ENCODE measurements at places on chromosomes 6 and 20.
A peak's percentile ranks its signal among the peaks of the same experiment; 100 is the strongest.

- no peak for DNase-seq
Measured at GRCh38 chr6:13778028-13778427, 36.3 kb downstream of the MCUR1 start.

GRCh38 chr6:128150376-128150775, 249.5 kb upstream of the THEMIS start:
- no peak for DNase-seq

GRCh38 chr6:155528982-155529453, 73.4 kb upstream of the NOX3 start:
- no peak for DNase-seq

DNA sequence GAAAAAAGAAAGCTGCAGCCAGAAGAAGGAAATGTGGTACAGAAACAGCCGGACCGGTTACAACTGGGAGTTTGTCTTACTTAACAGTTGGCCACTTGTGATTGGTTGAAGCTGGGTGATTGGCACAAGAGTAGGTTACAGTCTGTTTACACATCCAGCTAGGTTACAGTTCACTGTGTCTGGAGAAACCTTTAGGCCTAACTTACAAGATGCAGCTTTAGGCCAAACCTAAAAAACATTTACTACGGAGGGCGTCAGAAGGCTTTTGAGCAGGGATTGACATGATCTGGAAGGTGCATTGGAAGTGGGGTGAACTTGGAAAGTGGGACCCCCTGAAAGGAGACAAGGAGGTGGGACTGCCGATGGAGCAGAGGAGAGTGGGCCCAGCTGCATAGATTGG, 122.3 kb downstream of the BANF2 start:
- DNase-seq = no peak

GRCh38 chr20:6836821-6837374, 69.4 kb downstream of the BMP2 start:
- DNase-seq = no peak

DNA sequence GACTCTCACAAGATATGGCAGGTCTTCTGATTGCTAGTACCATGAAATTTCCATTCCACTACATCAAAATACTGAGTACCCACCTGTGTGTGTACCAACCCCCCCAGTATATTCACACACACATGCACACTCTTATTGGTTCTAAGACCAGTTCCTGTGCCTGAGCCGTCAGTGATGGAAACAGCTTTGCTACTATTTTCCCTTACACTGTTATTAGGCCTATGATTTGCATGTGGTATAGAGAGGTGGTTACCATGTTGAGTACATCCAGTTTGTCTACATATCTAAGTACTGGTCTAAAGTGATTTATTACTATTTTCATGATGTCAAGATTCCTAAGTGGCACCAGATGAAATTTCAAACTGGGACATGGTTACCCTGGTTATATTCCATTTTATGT, 459.9 kb downstream of the BCKDHB start:
- DNase-seq = no peak

DNA sequence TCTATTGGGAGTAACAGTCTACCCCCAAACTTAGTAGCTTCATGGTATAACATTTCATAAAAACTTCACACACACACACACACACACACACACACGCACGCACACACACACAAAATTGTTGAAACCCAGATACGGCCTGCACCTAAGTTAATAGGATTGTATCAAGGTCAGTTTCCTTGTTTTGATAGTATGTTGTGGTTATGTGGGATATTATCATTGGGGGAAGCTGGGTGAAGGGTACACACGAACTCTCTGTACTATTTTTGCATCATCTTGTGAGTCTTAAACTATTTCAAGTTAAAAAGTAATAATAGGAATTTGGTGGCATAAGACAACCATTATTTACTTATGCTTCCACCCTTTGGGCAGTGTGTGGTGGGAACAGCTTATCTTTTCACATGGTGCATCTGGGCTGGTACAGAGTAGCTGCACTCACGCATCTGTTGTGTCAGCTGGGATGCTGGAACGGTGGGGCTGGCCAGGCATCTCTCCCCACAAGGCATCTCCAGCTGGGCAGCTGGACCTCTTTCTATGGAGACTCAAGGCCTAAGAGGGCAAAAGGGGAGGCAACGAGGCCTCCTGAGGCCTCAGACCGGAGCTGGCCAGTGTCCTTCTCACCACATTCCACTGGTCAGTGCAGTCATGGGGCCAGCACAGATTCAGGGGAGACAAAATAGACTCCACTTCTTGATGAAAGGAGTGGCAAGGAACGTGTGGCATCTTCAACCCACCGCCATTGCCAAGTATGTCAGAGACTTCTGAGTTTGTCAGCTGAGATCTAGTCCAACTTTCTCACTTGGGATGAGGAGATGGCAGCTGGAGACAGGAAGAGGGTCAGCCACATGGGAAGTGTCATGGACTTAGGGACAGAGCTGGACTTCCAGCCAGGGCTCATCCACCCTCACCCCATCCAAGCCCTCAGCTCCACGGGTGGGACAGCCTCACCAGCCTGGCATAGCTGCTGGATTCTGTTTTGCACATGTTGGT, 20.5 kb upstream of the IP6K3 start:
- DNase-seq = no peak

- no peak for DNase-seq
Measured at GRCh38 chr20:61502433-61502832, 250.4 kb downstream of the CDH4 start.

DNA sequence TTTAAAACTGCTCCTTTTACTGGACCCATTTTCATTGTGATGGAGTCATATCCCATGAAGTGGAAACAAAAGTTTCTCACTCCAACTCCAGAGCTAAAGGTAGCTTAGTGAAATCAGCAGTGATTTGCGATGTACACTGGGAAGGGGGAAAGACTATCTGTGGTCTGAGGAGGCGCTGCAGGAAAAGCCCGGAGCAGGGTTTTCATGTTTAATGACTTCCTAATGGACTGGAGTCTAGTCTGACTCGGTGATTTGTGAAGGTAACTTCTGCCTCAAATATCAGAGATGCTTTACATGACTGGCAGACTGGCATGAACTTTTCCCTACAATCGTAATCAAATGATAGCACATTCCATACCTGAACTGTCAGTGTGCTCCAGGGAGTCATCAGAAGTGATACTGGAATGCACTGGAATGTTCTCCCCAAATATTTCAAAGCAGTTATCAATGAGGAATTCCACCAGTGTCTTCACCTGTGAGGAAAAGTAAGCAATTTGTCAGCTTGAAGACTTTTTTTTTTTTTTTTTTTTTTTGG, 7.0 kb downstream of the TAGAP start:
- no peak for DNase-seq

GRCh38 chr20:44187054-44187771, at the start of gene JPH2:
Gene JPH2, minus strand, starts transcription at chr20:44187188. Its CDS starts 483 bp downstream, at chr20:44186705.
- no peak for DNase-seq

DNA sequence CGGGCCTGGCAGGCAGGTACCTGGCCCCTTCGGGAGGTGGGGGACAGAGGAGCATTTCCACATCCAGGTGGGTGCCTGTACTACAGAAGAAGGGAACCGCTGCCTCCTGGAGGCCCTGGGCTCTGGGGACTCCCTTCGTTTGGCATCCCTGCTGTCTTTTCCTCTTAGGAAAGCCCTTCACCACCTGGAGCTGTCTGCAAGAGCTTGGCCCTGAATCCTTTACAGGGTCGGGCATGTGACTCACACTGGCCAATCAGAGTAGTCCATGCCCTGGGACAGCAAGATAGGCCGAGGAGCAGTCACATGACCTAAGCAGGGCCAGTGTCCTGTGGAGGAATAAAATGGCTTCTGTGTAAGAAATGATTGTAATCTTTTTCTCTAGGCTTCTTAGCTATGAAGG, 224.9 kb downstream of the ANKRD60 start:
- DNase-seq = peak; percentile 53

- DNase-seq = no peak
Measured at GRCh38 chr6:157024745-157025144, 247.6 kb downstream of the ARID1B start.

DNA sequence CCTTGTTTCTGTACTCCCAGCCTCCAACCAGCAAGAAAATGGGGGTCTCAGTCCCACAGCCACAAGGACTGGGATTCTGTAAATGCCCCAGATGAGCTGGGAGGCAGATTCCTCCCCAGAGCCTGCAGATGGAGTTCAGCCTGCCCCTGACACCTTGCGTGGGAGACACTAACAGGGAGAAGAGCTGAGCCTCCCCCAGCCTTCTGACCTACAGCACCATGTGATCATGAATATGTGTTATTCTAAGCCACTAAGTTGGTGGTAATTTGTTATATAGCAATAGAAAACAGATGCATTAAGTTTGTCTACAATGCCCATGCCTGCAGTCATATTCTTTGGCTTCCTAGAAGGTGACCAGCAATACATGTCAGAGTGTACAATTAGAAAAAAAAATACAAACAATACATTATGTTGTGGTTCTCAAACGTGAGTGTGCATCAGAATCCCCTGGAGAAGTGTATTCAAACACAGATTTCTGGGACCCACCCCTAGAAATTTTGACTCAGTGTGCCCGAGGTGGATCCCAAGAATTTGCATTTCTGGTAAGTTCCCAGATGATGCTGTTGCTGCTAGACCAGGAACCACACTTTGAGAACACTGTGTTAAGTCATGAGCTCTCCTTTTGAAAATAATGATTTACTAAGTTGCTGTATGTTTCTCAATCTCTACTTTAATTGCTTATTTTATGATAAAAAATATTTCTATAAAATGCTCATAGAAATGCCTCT, 39.9 kb downstream of the SLC22A3 start:
- no peak for DNase-seq

GRCh38 chr6:56399250-56399671, 151.9 kb upstream of the COL21A1 start:
- no peak for DNase-seq

- DNase-seq = no peak
Measured at GRCh38 chr20:51195419-51195901, 172.6 kb upstream of the KCNG1 start.

GRCh38 chr20:58706975-58707681, 14.5 kb downstream of the NPEPL1 start:
- peak; percentile 53 for DNase-seq

DNA sequence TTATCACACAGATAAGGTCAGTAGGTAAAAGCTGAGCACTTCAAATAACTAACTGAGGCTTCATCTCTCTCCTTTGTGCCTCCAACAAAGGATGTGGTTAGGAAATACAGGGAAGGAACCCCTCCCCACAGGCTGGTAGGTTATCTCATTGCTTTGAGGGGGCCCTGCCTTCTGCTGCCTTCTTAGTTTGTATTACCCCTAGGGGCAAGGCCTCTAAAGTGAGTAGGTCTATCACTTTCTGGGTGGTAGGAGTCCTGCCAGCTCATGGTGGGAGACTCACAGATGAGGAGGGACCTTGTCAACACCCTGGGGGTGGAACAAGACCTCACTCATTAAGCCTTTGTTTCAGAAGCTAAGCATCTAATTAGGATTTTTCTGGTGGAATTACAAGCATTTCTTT, 34.6 kb downstream of the EDN1 start:
- no peak for DNase-seq

DNA sequence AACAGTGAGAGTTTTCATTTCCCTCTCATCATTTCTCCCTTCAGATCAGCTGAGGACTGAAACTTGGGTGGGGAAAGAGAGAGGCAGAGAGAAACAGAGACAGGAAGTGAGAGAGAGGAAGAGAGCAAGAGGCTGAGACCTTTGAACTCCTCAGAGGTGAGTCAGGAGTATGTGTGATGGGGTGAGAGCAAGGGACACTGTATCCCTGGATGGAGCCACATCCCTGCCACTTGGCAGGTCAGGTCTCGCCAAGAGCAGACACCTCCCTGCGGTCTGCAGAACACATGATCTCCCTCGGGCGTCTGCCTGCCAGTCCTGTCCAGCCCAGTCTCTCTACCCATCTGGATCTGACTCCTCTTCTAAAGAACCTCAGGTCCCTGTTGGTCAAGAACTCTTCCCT, 62.7 kb upstream of the SYNDIG1 start:
- DNase-seq = no peak

DNA sequence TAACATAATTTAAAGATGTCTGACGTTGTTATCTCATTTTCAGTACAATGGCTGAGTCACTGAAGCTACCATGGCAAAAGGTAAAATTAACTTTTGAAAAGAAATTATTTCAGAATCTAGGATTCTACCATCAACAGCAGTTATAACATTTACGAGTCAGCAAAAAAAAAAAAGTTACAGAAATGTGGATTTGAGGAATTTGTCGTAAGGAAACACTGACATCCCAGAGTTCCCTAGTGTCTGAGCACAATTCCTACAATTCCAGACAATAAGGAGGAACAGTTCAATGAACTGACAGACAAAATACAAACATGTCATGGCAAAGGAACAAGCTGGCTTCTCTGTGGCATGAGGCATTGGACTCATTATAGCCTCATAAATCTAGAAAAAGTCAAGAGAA, 19.1 kb downstream of the ABRACL start:
- DNase-seq = no peak

DNA sequence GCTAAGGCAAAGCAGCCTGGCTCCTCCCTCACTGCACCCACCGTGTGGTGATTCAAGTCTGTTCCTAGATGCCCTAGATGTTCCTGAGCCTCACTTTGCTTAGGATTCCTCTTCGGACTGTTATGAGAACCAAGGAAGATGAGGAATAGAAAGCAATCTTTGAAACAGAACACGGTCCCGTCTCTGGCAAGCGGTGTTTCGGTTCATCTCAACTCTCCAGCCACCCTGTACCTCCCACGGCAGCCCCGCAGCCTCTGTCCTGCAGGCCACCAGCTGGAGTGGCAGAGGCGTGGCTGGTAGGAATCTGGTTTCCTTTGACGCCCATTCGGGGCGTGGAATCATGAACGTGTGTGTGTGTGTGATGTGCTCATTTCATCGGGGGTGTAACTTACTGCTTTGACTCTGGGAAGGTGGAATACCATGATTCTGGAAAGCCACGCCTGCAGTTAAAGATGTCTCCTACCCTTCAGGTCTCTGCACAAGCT, 21.3 kb downstream of the PDE10A start:
- DNase-seq = no peak

- DNase-seq = no peak
Measured at GRCh38 chr6:116266803-116267202, 12.9 kb downstream of the TSPYL1 start.

GRCh38 chr6:5506149-5506548, 244.8 kb downstream of the FARS2 start:
- DNase-seq = no peak

DNA sequence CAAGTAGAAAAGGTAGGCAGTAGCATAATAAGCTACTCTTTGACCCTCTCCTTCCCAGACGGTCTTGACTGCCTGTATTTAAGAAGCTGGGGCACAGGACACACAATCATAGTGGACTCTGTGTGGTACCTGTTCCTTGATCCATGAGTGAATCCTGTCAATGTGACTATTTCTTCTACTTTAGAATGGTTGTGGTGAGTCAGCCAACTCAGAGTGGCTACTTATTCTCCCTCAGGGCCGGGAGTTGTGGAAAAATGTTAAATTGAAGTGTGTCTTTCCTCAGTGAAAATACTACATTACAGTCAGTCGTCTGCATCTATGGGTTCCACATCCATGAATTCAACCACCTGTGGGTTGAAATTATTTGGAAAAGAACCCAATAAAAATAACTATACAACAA, 30.8 kb upstream of the PREP start:
- DNase-seq = no peak
